Astrocyte of the spinal cord (primary cell): ENCODE measurements at places on chromosomes 16 and 17.
A peak's percentile ranks its signal among the peaks of the same experiment; 100 is the strongest.

GRCh38 chr17:45951941-45952340 lies 47.1 kb upstream of the STH start:
- DNase-seq, result no peak

DNA sequence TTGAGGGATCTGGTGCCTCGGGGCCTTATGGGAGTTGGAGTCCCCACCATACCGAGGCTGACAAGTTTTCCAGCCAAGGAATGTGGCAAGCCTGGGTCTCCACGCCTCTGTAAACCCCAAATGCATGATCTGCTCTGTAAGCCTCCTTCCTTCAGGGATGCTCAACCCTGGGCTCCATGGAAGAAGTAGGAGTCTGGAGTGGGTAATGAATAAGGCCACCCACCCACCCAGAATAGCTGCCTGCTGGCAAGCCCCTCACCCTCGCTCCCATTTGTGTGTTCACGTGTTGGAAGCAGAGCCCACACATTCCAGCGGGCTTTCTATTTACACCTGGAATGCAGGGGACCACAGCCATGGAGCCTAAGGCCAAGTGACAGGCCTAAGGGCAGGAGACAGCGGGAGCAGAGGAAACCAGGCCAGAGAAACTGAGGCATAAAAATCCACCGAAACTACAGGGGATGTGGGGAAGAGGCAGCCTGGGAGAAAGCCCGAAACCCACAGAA lies 4.4 kb downstream of the DLG4 start:
- DNase-seq, result no peak

GRCh38 chr17:69047368-69048263 lies 13.1 kb downstream of the ABCA9 start:
- DNase-seq, result peak; percentile 77

- DNase-seq, result no peak
Observed at GRCh38 chr16:20844588-20844987, 38.3 kb downstream of the REXO5 start.

DNA sequence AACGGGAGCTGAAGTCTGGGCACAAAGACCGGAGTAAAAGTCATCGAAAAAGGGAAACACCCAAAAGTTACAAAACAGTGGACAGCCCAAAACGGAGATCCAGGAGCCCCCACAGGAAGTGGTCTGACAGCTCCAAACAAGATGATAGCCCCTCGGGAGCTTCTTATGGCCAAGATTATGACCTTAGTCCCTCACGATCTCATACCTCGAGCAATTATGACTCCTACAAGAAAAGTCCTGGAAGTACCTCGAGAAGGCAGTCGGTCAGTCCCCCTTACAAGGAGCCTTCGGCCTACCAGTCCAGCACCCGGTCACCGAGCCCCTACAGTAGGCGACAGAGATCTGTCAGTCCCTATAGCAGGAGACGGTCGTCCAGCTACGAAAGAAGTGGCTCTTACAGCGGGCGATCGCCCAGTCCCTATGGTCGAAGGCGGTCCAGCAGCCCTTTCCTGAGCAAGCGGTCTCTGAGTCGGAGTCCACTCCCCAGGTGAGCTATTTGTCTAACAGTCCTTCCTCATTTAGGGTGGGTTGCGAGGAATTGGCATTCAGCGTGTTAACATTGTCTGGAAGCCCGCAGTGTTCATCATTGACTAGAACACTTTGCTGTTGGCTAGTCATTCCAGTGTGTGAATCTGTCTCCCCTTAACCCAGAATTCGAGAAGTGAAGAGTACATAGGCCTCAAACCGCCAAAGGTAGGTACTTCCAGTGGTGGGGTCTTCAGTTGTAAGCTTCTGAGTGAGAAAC lies 1.5 kb downstream of the CDK12 start:
- DNase-seq, result no peak

GRCh38 chr16:11670171-11671131 lies 2.2 kb downstream of the SNN start:
- DNase-seq, result no peak

- DNase-seq, result no peak
Observed at GRCh38 chr16:84652566-84652965, 4.3 kb downstream of the KLHL36 start.

GRCh38 chr17:36736201-36737156 lies 135.1 kb downstream of the MRM1 start:
- DNase-seq, result no peak
